CD4-positive, alpha-beta T cell treated with Interleukin-21 for 1 hour (primary cell): ENCODE measurements at places on chromosomes 13 and 19.
A peak's percentile ranks its signal among the peaks of the same experiment; 100 is the strongest.

GRCh38 chr13:23963947-23964346 lies 66.6 kb upstream of the C1QTNF9B start:
- DNase-seq: no peak

DNA sequence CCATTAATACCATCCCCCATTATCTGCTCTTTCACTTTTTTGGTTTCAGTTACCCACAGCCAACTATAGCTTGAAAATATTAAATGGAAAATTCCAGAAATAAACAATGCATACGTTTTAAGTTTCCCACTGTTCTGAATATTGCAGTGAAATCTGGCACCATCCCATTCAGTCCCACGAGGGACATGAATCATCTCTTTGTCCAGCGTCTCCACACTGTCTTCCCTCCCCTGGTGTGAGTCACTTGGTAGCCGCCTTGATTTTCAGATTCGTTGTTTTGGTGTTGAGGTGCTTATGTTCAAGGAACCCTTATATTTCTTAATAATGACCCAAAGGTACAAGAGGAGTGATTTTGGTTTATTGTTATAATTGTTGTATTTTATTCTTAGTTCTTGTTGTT lies 246.1 kb downstream of the DCT start:
- no peak for DNase-seq

- no peak for DNase-seq
Measured at GRCh38 chr13:31468114-31468902, 268.5 kb downstream of the B3GLCT start.

DNA sequence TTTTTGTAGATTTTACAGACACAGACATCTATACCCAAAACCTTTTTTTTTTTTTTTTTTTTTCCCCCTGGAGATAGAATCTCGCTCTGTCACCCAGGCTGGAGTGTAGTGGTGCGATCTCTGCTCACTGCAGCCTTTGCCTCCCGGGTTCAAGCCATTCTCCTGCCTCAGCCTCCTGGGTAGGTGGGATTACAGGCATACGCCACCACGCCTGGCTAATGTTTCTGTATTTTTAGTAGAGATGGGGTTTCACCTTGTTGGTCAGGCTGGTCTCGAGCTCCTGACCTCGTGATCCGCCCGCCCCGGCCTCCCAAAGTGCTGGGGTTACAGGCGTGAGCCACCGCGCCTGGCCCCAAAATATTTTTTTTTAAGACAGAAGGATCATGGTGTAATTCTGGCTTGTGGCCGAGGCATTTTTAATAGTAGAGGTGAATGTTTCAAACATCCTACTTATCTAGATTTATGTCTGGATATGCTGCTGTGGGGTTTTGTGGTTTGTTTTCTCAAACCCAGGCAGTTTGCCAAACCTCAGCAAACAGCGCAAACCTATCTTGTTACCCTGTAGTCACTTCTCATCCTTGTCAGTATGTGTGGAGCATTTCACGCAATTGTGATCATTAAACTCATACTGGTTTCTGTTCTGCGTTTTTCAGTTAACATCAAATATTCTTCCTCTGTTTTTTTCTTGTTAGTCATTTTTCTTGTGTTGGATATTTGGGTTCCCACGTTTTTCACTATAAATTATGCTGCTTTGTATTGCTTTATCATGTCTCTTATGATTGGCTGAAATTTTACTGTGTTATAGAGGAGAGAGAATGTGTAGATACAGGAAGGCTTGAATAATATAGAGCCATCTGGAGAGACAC lies 36.2 kb upstream of the GARRE1 start:
- DNase-seq: peak; percentile 75

GRCh38 chr19:31784671-31785101 lies 435.4 kb upstream of the TSHZ3 start:
- no peak for DNase-seq

GRCh38 chr13:31956980-31957644 lies 74.5 kb upstream of the FRY start:
- no peak for DNase-seq

GRCh38 chr19:48619692-48620585 lies 633 bp downstream of the SPHK2 start:
- no peak for DNase-seq

DNA sequence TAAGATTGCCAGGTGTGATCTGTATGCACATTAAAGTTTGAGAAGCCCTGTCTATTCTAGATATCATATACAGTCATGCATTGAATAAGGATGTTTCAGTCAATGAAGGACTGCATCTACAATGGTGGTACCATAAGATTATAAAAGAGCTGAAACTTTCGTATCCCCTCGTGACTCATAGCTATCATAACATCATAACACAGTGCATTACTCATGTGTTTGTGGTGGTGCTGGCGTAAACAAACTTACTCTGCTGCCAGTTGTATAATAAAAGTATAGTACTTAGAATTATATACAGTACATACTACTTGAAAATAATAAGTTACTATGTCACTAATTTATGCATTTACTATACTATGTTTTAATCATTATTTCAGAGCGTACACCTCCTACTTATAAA lies 489.3 kb downstream of the GPC6 start:
- DNase-seq: no peak

GRCh38 chr13:74644229-74644628 lies 510.0 kb upstream of the KLF12 start:
- DNase-seq: no peak

- DNase-seq: no peak
Measured at GRCh38 chr13:110277357-110277975, 29.5 kb downstream of the COL4A1 start.

DNA sequence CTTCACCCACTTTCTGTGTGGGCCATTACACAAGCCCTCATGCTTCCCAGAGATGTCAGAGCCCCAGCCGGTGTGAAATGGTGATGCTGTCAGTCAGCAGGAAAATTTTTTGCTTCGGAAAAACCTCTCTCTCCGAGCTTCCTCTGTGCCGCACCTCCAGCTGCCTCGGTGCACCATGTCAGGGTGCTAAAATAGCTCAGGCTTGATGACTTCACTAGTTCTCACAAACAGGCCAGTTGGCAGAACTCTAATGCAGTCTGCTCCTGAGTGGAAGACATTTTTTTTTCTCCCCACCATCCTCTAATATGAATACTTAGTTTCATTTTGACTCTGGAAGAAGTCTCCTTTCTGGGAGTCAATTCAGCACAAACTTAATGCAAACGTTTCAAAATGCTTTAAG lies 71.3 kb downstream of the KLF12 start:
- DNase-seq: peak; percentile 48

GRCh38 chr19:31220540-31220939 lies 128.7 kb downstream of the TSHZ3 start:
- DNase-seq: peak; percentile 66

DNA sequence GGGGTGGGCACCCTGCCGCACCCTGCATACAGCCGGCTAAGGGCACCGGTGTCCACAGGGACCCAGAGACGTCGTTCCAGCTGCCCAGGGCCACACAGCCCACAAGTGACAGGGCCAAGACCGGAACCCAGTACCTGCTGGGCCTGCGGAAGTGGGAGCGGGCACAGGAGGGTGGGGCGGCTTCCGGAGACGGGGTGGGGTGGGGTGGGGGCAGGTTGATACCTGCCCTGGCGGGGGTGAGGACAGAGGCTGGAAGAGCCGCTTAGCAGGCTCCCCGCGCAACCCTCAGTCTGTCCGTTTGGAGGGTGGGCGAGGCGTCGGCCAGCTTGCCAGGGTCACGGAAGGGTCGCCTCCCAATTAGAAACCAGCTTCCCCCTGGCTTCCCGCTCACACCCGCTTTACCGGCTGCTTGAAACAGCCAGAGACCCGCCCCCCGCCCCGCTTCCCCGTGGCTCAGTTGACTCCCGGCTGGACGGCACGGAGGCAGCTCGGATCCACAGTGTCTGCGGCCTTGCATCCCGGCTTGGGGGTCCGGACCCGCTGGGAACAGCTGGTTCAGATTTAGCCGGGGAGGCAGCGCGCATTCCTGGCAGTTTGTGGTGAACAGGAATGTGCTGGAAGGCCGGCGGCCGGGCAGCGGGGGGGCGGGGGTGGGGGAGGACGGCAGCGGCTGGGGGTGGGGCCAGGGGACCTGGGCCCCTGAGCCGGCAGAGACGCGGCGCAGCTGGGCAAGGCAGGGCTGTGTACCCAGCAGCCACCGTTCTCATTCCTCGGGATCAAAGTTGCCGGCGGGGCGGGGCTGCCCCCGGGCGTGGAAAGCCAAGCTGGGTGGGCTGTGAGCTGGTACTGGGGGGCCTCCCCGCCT lies 1.9 kb downstream of the CNN2 start:
- peak; percentile 74 for DNase-seq

DNA sequence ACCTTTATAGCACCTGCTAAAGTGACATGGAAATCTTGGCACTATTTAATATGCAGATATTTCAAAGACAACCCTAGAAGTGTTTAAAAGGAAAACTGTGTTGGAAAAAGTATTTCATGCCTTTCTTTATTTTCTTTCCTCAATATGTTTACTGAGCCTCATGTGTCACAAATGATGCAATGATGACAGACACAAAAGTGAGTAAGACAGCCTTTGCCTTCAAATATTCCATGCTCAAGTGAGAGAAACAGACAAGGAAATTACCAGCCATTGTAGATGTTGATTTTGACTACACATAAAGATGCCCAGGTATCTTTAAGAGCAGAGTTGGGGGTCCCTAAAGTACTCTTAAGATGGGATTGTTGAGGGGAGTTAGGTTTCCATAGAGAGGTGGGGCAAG lies 48.0 kb upstream of the TPP2 start:
- DNase-seq: no peak

- DNase-seq: no peak
Measured at GRCh38 chr19:4012092-4012974, 4.8 kb downstream of the PIAS4 start.

- no peak for DNase-seq
Measured at GRCh38 chr19:31491242-31491641, 142.0 kb upstream of the TSHZ3 start.

- no peak for DNase-seq
Measured at GRCh38 chr13:21567714-21568113, 36.3 kb downstream of the MICU2 start.

DNA sequence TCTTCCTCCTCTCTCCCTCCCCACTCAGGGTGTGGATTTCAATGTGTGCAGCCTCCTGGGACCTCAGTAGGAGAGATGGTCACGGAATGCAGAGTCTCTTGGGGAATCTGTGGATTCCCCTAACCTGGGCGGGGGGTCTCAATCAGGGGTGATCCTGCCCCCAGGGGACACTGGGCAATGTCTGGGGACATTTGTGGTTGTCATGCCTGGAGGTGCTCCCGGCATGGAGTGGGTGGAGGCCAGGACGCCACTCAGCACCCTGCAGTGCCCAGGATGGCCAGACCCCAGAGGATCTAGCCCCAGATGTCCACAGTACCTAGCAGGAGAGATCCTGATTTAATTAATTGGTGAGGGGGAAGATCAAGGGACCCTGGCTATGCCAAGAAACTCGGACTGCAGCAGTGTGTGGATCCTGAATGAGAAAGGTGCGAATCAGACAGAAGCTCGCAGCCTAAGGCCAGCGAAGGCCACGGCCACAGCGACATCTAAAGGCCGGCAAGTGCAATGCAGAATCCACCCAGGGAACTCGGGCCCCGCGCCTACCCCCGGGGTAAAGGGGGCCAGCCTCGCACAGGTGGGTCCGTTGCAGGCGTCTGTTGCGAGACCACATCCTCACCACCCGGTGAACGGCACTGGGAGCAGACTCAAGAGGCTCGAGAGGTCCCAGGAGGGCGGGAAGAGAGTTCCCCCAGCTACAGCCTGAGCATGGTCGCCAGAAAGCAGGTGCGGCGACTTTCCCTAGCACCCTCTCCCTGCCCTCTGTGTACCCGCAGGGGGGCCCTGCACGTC lies 88.8 kb downstream of the GNG7 start:
- DNase-seq: peak; percentile 69
